ENCODE measurements at places on chromosomes 5 and 9. TPM values are rescaled to one million over a fixed set of nuclear protein-coding genes. Genes with fewer than 3 reads are reported as not detected.
A peak's percentile ranks its signal among the peaks of the same experiment; 100 is the strongest.

The ATOX1 gene
- 84.9 TPM for total RNA-seq

The IL5 gene
- total RNA-seq: 7.2 TPM

- no peak overlapping the region for H3K27ac ChIP-seq
- no peaks in the 10 kb centered on the region for H3K4me1 ChIP-seq
- H3K4me3 ChIP-seq: no peak overlapping the region
Observed at GRCh38 chr5:73464016-73464745, 15.6 kb upstream of the FOXD1 start.

DNA sequence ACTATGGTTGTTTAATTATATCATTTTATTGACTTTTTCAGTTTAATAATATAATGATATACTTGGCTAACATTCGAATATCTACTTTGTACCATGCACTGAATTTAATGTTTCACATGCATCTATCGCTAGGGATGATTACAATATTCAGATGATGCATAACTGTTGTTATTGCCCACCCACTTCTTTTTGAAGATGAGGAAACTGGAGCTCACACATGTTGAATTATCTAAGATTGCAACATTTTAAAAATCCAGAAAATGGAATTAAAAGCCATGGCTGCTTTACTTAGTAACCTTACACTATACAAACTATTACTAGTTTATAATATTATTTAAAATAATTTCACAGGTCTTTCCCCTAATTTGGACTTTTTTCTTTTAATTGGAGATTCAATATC, 171.7 kb downstream of the TLR4 start:
- peaks cover 18% of the 10 kb centered on the region for H3K27me3 ChIP-seq
- no peaks in the 10 kb centered on the region for H3K4me1 ChIP-seq
- H3K4me3 ChIP-seq: no peak overlapping the region
- H3K27ac ChIP-seq: no peak overlapping the region
- H3K36me3 ChIP-seq: no peaks in the 10 kb centered on the region

GRCh38 chr5:150487199-150488061, 20.5 kb upstream of the NDST1 start:
- H3K36me3 ChIP-seq: no peaks in the 10 kb centered on the region
- peak overlapping the region; percentile 53 for H3K4me3 ChIP-seq
- DNase-seq: no peak

GRCh38 chr9:130042406-130042884, 544 bp downstream of the FNBP1 start:
- H3K27me3 ChIP-seq: no peaks in the 10 kb centered on the region
- H3K36me3 ChIP-seq: peaks cover 10% of the 10 kb centered on the region
- peak overlapping the region; percentile 99 for H3K4me3 ChIP-seq

GRCh38 chr5:174559141-174559540, 165.2 kb upstream of the MSX2 start:
- no peak for DNase-seq
- H3K27me3 ChIP-seq: peaks cover 25% of the 10 kb centered on the region
- no peaks in the 10 kb centered on the region for H3K4me1 ChIP-seq
- no peak overlapping the region for H3K4me3 ChIP-seq
- H3K36me3 ChIP-seq: no peaks in the 10 kb centered on the region

DNA sequence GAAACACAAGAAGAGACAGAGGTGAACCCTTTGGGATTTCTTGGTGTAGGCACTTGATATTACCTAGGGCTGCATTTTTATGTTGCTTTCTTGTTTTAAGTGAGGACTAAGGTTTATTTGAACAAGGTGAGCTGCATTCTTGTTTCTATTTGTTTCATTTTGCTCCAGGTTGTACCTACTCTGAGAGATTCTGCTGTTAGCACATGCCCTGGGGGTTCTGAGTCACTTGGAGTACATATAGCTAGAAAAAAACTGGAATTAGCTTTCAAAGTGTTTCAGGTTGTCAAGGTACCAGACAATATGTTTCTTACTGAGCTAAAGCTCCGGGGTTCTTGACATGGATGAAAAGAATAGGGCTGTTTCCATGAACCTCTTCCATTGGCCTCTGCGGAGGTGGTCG, 299.4 kb downstream of the ICE1 start:
- H3K4me1 ChIP-seq: no peaks in the 10 kb centered on the region
- no peak overlapping the region for H3K4me3 ChIP-seq
- no peaks in the 10 kb centered on the region for H3K36me3 ChIP-seq
- no peak for DNase-seq

DNA sequence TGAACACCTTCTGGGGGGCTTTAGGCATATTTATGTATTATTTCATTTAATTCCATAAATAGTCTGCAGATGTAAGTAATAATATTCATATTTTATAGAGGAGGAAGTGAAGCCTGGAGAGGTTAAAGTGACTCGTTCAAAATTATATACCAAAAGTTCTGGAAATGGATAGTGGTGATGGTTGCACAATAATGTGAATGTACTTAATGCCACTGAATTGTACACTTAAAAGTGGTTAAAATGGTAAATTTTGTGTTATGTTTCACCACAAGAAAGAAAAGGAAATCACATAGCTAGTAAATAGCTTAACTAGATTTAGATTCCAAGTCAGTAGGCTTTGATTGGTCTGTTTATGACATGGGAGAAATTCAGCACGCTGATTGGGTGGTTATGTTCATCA, 13.0 kb upstream of the TMEFF1 start:
- no peak for DNase-seq
- H3K27ac ChIP-seq: no peak overlapping the region
- H3K36me3 ChIP-seq: no peaks in the 10 kb centered on the region
- H3K4me1 ChIP-seq: no peaks in the 10 kb centered on the region
- H3K27me3 ChIP-seq: peaks cover 2% of the 10 kb centered on the region

DNA sequence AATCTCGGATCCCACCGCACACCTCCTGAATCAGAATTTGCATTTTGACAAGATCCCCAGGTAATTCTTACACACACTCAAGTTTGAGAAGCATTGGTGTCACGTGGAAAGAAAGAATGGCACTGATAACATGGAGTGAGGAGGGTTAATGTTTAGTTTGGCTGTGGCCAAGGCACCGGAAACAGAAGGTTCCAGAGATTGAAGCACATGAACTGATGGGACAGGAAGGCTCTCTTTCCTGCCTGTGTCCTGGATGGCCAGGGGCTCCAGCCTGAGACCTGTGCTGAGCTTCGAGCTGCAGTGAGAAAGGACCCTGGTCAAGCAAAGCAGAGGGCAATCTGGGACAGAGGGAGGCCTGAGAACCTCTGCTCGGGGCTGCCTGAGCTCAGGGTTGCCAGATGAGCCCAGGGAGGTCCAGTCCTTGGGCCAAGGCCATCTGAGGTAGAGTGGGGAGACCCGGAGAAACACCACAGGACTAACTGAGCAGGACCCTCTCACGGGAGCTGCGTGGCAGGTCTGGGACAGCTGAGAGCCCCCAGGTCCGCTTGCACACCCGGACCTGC, 27.3 kb downstream of the AFAP1L1 start:
- peaks cover 16% of the 10 kb centered on the region for H3K27me3 ChIP-seq
- H3K36me3 ChIP-seq: no peaks in the 10 kb centered on the region
- H3K27ac ChIP-seq: no peak overlapping the region
- H3K4me3 ChIP-seq: no peak overlapping the region

GRCh38 chr5:94389515-94389899, 228.9 kb downstream of the KIAA0825 start:
- no peaks in the 10 kb centered on the region for H3K27me3 ChIP-seq
- peaks cover 17% of the 10 kb centered on the region for H3K4me1 ChIP-seq
- H3K27ac ChIP-seq: peak overlapping the region; percentile 86
- no peak for DNase-seq
- H3K36me3 ChIP-seq: no peaks in the 10 kb centered on the region
